ENCODE measurements at places on chromosomes 13 and 19. TPM values are rescaled to one million over a fixed set of nuclear protein-coding genes. Genes with fewer than 3 reads are reported as not detected.

PRR36 gene
- under 0.01 TPM for total RNA-seq

OR7A5 gene
- total RNA-seq = under 0.01 TPM

CEACAM4 gene
- total RNA-seq = 12.7 TPM

DNA sequence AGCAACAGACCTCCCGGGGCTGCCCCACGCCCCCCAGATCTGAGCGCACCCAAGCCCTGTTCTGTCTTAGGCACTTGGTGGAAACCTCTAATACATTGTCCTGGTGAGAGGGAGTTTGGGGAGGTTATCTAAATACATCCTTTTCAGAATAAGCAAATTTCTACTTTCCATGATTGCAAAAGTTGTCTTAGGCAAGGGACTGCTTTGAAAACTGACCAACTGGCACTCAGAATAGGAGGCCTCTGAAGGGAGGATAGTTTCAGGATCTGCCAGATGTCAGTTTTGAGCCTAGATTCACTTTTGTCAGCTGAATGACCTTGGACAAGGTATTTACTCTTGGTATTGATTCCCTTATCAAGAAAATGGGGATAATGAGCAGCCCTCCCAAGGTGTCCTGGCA lies 11.8 kb downstream of the SERP2 start:
- no peak for DNase-seq

DNA sequence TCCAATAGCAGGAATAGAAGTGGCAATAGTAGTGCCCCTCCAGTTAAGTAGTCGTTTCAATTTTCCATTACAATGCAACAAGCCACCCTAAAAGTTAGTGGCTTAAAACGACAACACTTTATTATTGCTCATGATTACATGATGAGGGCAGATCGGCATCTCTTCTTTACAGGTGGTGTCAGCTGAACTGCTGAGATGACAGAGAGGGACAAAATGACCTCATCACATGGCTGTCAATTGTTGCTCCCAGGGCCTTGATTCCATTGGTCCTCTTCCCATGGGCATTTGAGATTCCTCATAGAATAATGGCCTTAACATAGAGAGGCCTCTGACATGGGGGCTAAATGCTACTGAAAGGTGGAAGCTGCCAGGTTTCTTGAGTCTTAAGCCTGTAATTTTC lies 679.8 kb upstream of the KLHL1 start:
- no peak for DNase-seq

DNA sequence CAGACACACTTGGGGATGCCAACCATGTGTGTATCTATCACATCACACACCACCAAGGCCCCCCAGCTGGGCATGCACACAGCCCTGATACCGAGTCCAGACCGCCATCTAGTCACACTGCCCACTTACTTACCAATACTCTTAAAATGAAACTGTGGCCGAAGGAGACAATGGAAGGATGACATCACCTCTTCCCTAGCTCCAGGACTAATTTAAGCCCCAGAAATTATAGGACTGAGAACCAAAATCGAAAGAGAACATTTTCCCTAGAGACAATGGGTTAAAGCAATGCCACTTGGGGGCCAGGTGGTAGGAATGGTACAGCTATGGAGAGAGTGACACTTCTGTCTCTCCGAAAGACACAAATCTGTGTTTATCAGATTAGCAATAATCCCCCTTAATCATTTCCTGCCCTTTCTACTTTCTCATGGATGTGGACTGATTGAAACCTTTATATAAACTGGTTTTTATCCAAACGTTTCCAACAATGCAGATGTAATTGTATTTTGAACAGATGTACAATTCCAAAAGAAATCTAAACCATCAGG lies 663 bp upstream of the GGACT start:
- DNase-seq = no peak
